ENCODE measurements at places on chromosomes 6 and 20.

GRCh38 chr6:56649053-56649769 is 6.5 kb upstream of the DST start:
- no peak for DNase-seq

DNA sequence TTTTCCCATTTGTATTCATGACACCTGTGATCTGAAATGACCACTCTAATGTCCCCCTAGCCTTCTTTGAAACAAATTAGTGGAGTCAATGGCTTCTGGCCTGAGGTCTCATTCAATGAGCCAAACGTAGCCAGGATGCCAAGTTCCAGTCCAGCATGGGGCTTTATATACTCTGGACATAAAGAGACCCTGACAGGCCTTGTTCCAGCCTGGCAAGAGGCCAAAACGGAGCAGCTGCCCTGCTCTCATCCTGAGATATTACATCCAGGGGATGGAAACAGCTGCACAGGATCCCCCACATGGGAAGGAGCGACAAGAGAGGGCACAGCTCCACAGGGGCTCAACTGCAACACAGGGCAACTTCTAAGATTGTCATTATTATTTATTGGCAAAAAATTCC is 437.8 kb downstream of the CDH26 start:
- DNase-seq: no peak

GRCh38 chr6:99129835-99130234 is 182.1 kb upstream of the FBXL4 start:
- DNase-seq: no peak

- no peak for DNase-seq
These were observed 128.7 kb downstream of the LY86 start for GRCh38 chr6:6716998-6717763.

- DNase-seq: no peak
These were observed 61.9 kb upstream of the ATXN1 start for GRCh38 chr6:16822975-16823717.

DNA sequence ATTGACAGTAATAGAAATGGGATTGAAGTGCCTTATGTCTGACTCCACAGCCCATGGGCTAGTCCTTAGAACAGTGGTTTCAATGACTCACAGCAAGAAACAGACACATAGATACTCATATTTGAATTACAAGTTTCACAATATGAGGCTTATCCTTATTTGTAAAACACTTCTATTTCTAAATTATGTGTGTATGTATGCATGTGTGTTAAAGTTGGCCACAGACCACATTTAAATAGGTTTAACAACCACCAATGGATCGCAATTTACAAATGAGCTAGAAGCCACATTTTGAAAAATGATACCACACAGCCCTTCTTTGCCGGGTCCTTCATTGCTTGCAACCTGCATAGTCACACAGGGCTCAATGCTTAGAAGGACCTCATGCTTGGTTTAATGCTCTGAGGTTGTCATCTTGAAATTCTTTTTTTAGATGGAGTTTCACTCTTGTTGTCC is 157.8 kb upstream of the PREP start:
- DNase-seq: no peak

DNA sequence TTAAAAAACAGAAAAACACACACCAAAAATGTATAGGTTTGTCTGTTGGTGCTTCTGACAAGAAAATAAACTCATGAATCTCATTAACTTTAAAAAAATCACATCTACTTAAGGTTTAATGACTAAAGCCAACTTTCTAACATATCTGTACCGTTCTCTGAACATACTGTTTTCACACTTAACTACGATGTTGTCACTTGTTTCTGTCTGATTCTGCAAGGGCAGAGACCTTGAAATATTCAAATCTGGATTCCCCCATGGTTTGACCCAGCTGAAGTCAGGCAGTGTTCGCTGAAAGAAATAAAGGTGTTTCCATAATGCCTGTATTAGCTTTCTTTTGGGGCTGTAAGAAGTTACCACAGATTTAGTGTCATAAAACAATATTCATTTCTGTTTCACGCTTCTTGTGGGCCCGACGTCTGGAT is 2.7 kb upstream of the ASXL1 start:
- DNase-seq: no peak
